H7 (cell line): ENCODE measurements at places on chromosomes 1 and 21. TPM values are rescaled to one million over a fixed set of nuclear protein-coding genes. Genes with fewer than 3 reads are reported as not detected.

Gene AQP10
- not detected in 2 replicates for total RNA-seq

Gene KIF21B
- total RNA-seq, result 12.7 and 14.1 TPM in 2 replicates

Gene DPYD
- 0.59 and 0.63 TPM in 2 replicates for total RNA-seq

Gene PRRX1
- not detected in 2 replicates for total RNA-seq

Gene B3GALT2
- not detected in 2 replicates for total RNA-seq

Gene MIB2
- 45.7 and 89.0 TPM in 2 replicates for total RNA-seq

Gene CNIH3
- total RNA-seq, result 4.9 and 5.3 TPM in 2 replicates

Gene PDXK
- total RNA-seq, result 64.3 and 68.7 TPM in 2 replicates

Gene ACKR1
- 0.22 TPM in 1 of 2 replicates, not detected in the other for total RNA-seq

Gene TRIM46
- 9.9 and 11.1 TPM in 2 replicates for total RNA-seq

Gene SMIM34
- total RNA-seq, result not detected in 2 replicates

Gene ANGPTL3
- total RNA-seq, result 0.04 TPM in 1 of 2 replicates, not detected in the other

Gene NENF
- 21.9 and 39.8 TPM in 2 replicates for total RNA-seq

Gene CCDC190
- total RNA-seq, result not detected in 2 replicates

Gene LYPD8
- not detected in 2 replicates for total RNA-seq

Gene CYP4A22
- not detected in 2 replicates for total RNA-seq

Gene FNDC10
- 25.6 and 32.7 TPM in 2 replicates for total RNA-seq

Gene CHIA
- not detected in 2 replicates for total RNA-seq

Gene HHIPL2
- 0.04 and 0.31 TPM in 2 replicates for total RNA-seq
